ENCODE measurements at places on chromosomes 16 and 17. TPM values are rescaled to one million over a fixed set of nuclear protein-coding genes. Genes with fewer than 3 reads are reported as not detected.

The HASPIN gene
- 9.9 TPM for total RNA-seq

The CPNE2 gene
- total RNA-seq = 33.5 TPM

The FBXL16 gene
- total RNA-seq = 26.3 TPM

DNA sequence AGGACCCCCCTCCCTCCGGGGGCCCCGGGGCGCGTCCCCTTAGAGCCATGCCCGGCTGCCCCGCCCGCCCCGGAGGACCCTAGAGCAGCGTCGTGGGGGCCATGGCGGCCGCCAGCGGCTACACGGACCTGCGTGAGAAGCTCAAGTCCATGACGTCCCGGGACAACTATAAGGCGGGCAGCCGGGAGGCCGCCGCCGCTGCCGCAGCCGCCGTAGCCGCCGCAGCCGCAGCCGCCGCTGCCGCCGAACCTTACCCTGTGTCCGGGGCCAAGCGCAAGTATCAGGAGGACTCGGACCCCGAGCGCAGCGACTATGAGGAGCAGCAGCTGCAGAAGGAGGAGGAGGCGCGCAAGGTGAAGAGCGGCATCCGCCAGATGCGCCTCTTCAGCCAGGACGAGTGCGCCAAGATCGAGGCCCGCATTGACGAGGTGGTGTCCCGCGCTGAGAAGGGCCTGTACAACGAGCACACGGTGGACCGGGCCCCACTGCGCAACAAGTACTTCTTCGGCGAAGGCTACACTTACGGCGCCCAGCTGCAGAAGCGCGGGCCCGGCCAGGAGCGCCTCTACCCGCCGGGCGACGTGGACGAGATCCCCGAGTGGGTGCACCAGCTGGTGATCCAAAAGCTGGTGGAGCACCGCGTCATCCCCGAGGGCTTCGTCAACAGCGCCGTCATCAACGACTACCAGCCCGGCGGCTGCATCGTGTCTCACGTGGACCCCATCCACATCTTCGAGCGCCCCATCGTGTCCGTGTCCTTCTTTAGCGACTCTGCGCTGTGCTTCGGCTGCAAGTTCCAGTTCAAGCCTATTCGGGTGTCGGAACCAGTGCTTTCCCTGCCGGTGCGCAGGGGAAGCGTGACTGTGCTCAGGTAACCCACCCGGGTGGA lies 759 bp downstream of the ALKBH5 start:
- peak; percentile 35 for DNase-seq

- DNase-seq = no peak
Observed at GRCh38 chr16:85522308-85522841, 90.7 kb upstream of the GSE1 start.

DNA sequence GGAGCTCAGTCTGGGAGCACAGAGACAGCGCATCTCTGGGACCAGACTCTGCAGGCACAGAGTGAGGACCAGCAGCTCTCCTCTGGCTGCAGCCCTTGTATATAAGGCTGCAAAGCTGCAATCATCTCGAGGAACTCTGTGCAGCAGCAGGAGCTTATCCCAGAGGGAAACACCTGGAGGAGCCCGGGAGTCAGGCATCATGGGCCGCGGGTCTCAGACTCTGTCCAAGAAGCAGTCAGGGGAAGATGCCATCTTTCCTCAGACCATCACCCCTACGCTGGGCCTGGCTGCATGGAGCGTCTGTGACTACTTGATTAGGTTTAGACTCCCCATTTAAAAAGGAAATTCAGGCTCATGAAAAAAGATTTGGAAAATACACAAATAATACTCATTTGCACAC lies 122.0 kb downstream of the IRF8 start:
- DNase-seq = no peak

GRCh38 chr16:10388988-10389387 lies 3.1 kb downstream of the ATF7IP2 start:
- no peak for DNase-seq

The NAGPA gene
- 51.4 TPM for total RNA-seq

GRCh38 chr16:35602116-35602515 lies 2142.7 kb downstream of the TP53TG3F start:
- DNase-seq = no peak

The TP53TG3C gene
- total RNA-seq = not detected

GRCh38 chr16:47986031-47986430 lies 169.8 kb downstream of the ABCC12 start:
- DNase-seq = no peak

The ZFPM1 gene
- 0.35 TPM for total RNA-seq

DNA sequence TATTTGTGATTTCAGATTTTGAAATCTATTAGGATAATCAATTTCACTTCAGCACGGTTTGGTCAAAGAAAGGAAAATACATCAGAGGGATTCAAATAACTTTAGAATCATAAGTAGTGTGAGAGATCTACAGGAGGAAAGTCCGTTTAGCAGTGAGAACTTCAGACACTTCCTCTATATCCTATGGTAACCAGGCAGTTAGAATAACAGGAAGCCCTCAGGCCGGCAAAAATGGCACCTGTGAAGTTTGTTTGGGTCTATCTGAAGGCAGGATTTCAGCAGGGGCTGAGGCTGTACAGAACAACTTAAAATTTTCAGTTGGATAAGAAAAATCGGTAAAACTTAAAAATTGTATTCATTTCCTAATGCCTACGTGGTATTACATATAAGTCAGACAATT lies 24.9 kb downstream of the KCNJ16 start:
- no peak for DNase-seq

The TBC1D3G gene
- not detected for total RNA-seq

The NDUFAF8 gene
- 158 TPM for total RNA-seq

The FBXW10B gene
- total RNA-seq = 5.7 TPM

The RIPOR1 gene
- total RNA-seq = 3.4 TPM

GRCh38 chr17:12342609-12343435 lies 322.1 kb downstream of the MAP2K4 start:
- DNase-seq = peak; percentile 35

The SAMD14 gene
- 0.07 TPM for total RNA-seq

DNA sequence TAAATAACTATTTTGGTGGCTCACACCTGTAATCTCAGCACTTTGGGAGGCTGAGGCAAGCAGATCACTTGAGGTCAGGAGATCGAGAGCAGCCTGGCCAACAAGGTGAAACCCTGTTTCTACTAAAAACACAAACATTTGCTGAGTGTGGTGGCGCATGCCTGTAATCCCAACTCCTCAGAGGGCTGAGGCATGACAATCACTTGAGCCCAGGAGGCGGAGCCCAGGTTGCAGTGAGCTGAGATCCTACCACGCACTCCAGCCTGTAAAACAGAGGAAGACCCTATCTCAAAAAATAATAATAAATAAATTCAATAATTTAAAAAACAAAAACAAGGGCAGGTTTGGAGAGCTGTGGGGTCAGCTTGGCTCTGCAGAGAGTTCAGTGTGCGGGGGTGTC lies 5.7 kb upstream of the SLC4A1 start:
- DNase-seq = no peak

GRCh38 chr17:8572764-8573163 lies 57.8 kb downstream of the MYH10 start:
- no peak for DNase-seq

The RMI2 gene
- 63.8 TPM for total RNA-seq

- peak; percentile 30 for DNase-seq
Observed at GRCh38 chr16:88451586-88452481, 1.2 kb upstream of the ZFPM1 start.

- no peak for DNase-seq
Observed at GRCh38 chr16:85258166-85258565, 145.9 kb upstream of the CIBAR2 start.

The LRRC46 gene
- total RNA-seq = not detected

DNA sequence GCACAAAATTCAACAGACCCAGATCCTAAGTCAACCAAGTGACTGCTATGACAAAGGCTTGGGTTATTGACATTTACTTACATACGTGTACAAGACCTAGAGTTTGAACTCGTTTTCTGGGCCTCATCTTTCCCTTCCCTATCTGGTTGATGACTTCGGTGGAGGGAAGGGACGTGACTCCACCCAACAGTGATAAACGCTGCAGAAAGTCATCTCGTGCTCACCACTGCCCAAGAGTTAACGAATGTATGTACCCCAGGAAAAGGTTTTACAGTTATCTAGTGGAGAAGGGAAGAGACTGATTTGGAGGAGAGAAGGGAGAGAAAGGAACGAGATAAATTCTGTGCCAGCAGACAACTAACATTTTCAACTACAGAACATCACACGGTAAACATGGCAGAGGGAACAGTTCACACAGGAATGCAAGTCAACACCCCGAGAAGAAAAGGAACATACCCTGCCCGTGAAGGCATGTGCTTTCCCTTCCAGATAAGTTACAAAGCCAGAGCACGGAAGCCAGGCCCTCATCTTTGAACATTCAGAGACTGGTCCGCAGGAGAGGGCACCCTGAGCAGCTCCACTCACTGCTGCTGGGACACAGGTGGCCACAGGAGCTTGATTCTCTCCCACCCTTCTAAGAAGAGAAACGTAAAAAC lies 13.9 kb upstream of the CYTH1 start:
- DNase-seq = no peak

The CHRNE gene
- total RNA-seq = 0.09 TPM

GRCh38 chr16:46982335-46982734 lies 8.9 kb upstream of the DNAJA2 start:
- DNase-seq = no peak

DNA sequence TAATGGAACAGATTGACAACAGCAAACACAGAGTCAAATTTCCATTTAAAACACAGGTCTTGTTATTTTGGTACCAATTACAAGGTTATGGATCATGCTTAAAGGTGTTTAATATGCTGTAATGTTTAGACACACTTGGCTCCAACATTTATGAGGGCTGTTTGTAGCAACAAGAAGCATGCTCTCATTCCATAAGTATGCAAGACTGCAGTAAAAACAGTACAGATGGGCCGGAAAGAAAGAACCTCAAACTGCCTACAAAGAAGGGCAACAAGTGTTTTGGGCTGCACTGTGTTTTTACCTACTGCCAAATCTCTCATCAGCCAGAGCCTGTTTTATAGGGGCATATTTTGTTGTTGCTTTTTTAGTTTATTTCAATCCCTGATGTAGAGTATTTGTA lies 100.5 kb upstream of the HS3ST3A1 start:
- no peak for DNase-seq

DNA sequence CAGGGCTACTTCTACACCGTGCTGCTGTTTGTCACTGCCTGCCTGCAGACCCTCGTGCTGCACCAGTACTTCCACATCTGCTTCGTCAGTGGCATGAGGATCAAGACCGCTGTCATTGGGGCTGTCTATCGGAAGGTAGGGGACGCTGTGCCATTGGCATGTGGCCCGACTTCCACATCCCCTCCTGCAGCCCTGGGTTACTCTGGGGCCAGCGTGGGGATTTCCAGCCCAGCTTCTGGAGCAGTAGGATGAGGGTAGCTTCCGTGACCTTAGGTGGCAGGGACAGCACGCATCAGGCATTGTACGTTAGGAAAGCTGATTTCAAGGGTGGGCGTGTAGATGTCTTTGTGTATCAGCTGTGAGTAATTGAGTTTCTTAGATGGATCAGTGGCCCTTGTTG lies 96.5 kb downstream of the ABCC1 start:
- DNase-seq = no peak

- DNase-seq = peak; percentile 18
Observed at GRCh38 chr16:49158029-49158642, 123.5 kb downstream of the CBLN1 start.

DNA sequence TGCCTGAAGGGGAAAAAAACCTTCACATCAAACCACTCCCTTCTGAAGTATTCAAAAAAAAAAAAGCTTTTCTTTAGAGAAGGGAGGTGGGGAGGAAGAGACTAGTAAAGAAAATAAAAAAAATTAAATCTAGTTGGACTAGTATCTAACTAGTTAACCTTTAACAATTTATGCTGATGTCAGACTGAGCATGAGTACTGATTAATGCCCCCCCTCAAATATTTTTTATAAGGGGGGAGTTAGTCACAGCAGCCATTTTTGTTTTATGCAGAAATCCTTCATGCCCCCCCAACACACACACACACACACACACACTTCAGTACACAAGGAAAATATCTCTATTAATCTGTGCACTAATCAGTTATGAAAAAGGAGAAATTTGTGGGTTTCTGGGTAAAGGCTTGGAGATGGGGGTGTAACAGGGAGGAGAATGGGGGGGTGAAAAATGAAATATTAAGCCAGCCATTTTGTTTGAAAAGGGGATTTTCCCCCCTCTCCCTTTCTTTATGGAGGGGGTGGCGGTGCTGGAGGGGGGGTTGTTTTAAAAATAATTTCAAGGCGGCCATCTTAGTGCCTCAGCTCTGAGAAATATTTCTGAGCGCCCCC lies 4.7 kb upstream of the CHD3 start:
- DNase-seq = peak; percentile 67

The ATP1B2 gene
- not detected for total RNA-seq

GRCh38 chr17:17567631-17568030 lies 23.9 kb downstream of the PEMT start:
- DNase-seq = no peak

DNA sequence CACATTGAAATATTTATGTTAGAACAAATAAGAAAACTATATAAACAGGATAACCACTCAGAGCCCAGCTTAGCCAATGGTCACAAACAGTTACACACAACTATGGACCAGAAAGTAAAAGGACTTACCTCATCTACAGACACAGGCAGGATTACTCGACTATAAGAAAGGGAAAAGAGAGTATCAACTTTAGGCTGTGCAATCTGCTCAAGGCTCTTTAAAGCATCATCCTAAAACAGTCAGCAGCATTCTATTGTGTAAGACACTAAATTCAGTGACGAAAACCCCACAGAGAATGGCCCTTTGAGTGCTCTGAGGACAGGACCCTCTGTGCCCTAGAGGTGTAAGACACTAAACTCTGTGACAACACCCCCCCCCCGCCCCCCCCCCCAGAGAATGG lies 4.2 kb downstream of the PITPNA start:
- DNase-seq = no peak

- DNase-seq = no peak
Observed at GRCh38 chr16:90020838-90021382, 1.7 kb upstream of the DBNDD1 start.

DNA sequence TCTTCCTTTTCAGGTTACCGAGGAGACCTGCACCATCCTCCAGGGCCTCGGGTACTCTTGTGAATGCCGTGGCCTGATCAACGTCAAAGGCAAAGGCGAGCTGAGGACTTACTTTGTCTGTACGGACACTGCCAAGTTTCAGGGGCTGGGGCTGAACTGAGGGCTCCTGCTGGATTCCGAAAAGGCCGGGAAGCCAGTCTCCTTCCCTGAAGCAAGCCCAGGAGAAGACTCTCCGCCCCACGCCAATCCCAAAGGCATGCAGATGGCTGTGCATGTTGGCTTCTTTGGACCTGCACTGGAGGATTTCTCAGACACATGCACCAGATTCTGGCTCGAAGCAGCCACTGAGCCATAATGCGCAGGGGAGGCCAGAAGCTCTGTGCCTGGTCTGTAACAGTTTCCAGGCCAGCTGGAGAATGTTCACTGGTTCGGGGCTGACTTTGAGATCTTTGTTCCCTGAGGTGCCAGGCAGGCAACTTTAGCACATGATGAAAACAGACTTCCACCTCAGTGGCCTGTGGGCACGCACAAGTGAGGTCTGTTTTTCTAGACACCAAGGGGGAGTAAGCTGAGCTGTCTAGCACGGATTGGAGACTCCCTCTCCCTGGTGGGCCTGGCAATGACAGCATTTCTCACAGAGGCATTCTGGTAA lies 49.1 kb downstream of the ADCY7 start:
- no peak for DNase-seq

GRCh38 chr16:8581831-8582580 lies 8.3 kb downstream of the TMEM114 start:
- DNase-seq = no peak
